ENCODE measurements at places on chromosomes 16 and 17.

DNA sequence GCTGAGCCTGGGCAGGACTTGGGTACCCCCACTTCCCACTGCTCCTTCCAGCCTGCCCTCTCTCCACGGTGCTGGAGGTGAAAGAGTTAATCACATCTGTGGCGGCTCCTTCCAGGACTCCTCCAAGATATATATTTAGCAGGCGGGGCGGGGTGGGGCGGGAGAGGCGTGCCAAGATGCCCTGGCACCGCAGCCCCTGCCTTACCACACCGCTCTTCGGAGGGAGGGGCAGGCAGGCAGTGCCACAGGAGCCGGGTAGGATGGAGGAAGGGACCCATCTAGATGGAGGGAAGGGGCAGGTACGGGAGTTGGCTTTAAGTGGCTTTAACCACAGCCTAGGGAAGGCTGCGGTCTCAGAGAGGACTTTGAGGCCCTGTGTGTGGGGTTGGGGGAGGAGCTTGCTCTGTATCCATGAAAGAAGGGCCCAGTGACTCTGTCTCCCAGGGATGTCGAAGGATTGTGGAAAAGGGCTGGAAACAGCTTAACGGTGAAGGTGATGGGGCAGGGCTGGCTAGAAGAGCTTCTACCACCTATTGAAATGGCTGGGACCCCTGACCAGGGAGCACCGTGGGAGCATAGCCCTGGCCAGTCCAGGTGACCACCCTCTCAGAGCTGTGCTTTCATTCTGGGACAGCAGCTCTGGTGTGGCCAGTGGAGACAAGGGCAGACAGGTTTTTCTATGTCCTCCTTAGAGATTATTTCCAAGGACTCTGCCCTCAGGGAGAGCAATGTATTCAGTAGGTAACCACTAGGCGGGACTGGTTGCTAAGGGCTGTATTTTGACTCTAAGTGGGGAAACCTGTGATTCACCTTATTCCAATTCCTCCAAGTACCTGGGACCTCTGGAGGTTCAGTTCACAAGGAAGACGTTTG lies 13.0 kb downstream of the GPR142 start:
- DNase-seq, result peak; percentile 75

DNA sequence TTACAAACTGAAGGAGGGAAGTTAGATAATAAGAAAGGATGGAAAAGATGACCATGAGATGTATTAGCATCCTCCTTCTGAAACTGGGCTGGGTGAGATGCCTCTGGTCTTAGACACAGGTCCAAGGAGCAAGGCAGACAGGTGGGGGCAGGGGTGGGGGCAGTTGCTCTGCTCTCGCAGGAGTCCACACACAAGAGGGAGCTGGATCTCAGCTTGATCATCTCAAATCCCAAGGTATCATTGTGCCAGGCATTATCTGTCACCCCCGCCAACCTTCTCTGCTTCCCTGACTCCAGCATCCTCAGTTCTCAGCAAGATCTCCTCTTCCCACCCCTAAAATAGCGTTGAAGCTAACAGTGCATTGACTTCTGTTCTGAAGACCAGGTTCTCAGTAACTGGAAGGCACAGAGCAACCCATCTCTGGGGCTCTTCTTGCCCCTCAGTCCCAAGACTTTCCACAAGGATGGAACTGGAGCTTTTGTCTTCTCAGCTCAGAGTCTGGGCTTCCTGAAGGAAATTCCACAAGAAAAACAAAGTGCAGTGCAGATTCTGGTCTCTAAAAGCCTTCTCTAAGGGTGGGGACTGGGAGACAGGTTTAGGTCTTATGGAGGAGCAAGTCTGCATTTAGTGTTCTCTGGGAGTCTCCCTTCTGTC lies 1.6 kb downstream of the FLOT2 start:
- no peak for DNase-seq

GRCh38 chr16:1330931-1331711 lies 2.3 kb upstream of the BAIAP3 start:
- DNase-seq, result no peak

GRCh38 chr16:25419681-25420080 lies 162.0 kb upstream of the ZKSCAN2 start:
- DNase-seq, result no peak

DNA sequence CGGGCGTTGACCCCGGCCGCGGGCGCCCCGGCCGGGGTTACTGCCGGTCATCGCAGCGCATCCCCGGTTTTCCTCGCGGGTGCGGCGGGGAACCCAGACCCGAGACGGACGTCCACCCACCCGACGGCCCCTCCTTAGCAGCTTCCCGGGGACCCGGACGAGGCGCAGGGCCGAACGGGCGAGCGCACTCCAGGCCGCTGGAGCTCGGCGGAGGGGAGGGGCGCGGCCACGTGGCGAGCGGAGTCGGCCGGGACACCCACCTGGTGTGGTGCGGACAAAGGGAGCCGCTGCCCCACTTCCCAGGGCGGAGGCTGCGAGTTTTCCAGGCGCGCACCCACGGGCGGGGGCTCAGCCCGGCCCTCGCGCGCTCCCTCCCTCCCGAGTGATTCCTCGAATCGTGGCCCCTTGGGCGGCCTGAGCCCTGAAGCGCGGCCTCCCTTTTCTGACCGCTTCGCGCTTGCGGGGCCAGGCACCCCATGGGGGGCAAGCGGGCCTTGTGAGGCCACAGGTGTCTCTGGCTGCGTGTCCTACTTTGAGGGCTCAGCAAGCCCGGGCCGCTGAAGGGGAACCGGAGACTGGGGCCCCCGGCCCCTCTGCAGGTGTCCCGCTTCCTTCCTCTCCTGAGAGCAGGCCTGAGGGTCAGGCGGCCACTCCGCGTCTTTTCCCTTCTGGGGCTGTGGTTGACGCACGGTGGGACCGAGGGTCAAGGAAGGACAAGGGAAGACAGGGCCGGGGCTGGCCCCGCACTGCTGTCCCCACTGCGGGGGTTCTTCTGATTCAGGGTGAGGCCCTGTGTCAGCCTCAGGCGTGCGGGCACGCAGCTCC lies 1.1 kb upstream of the FASN start:
- no peak for DNase-seq

GRCh38 chr17:3005696-3006095 lies 57.7 kb downstream of the OR1D5 start:
- no peak for DNase-seq

GRCh38 chr16:31274831-31275816 lies 15.3 kb downstream of the ITGAM start:
- DNase-seq, result no peak

- peak; percentile 12 for DNase-seq
Observed at GRCh38 chr17:78107976-78108725, 20.4 kb downstream of the TMC6 start.

- no peak for DNase-seq
Observed at GRCh38 chr17:60817192-60817591, 139.5 kb downstream of the BCAS3 start.

DNA sequence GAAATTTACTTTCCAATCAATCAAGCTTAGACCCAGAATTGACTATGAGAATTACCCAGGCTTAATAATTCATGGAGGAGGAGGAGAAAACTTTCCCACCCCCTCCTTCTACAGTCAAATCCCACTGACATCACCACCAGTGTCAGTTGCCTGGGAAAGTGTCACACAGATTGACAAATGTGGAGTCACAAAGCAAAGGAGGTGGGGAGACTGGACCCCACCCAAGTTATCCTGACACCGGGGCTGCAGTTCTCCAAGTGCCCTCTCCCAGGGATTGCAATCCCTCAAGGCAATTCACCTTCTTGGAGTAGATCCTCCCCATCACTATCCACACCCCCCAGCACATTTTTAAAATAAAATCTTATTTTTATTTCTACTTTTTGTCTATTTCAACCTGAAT lies 100.2 kb upstream of the CDH11 start:
- DNase-seq, result no peak

- no peak for DNase-seq
Observed at GRCh38 chr17:64783556-64784352, 121.6 kb upstream of the SMURF2 start.

DNA sequence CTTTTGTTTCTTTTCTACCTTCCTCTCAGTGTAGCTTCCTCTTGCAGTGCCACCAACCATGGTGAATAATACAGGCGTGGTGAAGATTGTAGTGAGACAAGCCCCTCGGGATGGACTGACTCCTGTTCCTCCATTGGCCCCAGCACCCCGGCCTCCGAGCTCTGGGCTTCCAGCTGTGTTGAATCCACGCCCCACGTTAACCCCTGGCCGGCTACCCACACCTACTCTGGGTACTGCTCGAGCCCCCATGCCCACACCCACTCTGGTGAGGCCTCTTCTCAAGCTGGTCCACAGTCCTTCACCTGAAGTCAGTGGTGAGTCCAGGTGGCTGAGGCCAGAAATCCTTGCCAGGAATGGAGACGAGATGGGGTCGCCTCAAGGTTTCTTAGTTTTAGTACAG lies 23.9 kb downstream of the SRCAP start:
- DNase-seq, result no peak

DNA sequence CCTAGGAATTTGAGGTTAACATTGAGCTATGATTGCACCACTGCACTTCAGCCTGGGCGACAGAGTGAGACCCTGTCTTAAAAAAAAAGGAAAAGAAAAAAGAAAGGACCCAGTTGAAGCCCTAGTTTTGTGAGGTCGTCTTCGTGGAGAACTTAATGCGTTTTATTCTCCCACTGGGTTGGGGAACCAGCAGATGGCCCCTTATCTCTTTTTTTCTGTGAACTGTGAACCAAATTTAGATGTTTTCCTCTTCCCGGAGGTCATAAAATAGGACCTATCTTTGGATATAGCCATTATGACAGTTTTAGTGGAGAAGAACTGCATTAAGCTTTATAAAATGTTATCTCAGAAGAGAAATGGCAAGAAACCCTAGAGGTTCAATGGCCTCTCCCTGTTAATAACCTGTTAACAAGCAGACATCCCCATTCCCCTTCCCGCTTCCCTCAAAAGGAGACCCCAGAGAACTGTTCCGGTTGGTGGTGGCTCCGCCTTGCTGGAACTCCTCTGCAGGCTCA lies 23.5 kb downstream of the KIAA0513 start:
- DNase-seq, result no peak

GRCh38 chr17:11239379-11239970 lies 1.5 kb upstream of the SHISA6 start:
- DNase-seq, result no peak

GRCh38 chr16:21608639-21609328 lies 9.4 kb downstream of the METTL9 start:
- DNase-seq, result peak; percentile 19

GRCh38 chr17:2025220-2025621 lies at the start of gene RTN4RL1:
Gene RTN4RL1 (minus strand): TSS chr17:2025334. CDS start chr17:2024865, 469 bp downstream.
- peak; percentile 75 for DNase-seq

GRCh38 chr16:10995565-10995964 lies 51.2 kb downstream of the CLEC16A start:
- no peak for DNase-seq

DNA sequence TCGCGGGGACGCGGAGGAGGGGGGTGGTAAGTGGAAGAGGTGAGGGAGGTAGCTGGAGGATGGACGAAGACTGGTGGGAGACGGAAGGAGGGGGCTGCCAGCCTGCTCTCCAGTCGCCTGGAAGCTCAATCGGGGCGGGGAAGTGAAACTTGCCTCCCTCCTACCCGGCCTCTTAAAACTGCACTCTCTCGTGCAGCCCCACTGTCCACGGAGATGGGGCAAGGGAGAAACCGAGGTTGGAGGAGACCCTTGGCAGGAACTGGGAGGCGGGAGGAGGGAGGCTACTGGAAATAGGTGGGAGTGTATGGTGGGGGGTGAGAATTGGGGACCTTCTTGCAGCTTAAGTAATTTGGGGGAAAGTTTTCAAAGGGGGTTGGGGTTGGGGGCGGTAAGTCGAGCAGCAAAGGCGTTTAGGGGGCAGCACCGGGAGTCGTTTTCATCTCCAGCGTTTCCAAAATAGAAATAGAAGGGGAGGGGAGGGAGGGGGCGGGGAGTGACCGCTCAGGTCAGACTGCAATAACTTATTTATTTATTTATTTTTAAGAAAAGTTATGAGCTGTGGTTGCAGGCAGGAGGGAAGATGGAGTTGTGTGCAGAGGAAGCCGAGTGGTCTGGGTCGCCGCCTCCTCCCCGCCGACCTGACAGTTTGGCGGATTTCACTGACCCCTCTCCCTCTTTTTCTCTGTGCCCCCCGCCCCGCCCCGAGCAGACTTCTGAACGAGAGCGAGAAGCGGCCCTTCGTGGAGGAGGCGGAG lies 1.4 kb downstream of the SOX9 start:
- DNase-seq, result no peak

- DNase-seq, result no peak
Observed at GRCh38 chr16:26316683-26317464, 625.1 kb downstream of the HS3ST4 start.

DNA sequence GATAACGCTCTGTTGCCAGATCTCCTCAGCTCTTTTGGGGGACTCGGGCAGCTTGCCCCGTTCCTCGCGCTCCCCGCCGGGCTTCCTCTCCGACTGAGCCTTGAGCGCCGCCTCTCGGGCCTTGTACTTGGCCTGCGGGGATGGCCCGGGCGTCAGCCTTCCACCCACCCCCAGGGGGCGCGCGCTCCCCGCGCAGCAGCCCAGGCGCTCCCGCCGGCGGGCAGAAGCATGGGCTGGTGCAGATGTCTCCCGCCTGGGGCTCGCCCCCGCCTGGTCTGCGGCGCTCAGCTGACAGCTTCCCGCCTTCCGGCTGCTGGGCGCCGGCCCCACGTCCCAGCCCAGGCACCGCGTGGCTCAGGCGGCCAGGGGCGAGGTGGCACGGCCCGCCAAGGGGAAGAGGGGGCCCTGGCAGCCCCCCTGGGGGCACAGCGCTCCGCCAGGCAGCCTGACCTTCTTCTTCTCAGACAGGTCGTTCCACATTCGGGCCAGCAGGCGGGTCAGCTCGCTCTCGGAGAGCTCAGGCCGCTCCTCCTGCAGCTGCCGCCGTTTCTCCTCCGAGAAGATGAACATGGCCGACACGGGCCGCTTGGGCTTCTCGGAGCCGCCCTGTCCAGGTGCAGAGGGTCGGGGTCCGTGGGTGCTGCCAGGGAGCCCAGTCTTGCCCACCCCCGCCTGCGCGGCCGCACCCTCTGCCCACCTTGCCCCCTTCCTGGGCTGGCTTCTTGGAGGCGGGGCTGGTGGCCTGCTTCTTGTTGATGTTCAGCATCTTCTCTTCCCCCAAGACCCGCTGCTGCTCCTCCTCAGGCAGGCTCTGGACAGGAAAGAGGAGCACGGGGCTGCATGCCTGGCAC lies 8.9 kb downstream of the UBTF start:
- peak; percentile 89 for DNase-seq

DNA sequence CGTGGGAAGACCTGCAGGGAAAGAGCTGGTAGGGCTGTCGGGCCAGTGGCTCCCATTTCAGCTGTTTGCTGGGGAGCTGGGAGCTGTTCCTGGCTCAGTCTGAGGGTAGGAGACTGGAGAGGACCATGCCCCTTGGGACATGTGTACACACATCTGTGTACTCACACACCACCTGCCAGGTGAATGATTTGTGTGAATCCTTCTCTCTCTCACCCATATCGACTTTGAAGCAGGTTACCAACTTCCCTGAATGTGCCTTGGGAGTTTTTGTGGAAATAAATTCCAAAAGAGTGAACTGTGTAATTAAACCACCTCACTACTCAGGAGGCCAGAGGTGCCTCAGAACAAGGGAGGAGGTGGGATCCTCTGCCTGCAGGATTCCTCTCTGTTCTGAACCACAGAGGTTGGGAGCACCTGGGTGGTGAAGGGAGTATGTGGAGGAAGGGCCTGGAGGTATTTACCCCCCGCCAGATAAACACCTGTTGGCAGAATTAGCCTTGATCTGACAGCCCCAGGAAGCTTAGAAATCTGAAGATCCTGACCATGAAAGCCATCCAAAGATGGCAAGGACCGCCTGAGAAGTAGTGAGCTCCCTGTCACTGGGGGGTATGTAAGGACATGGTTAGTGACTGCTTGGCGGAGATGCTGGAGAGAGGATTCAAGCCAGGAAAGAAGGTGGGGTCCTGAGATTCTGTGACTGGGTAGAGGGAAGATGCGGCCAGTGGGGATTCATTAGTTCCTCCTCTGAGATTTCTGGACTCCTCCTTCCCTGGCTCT lies 3.3 kb downstream of the ABCC3 start:
- no peak for DNase-seq

GRCh38 chr16:84178146-84178765 lies 8.6 kb downstream of the TAF1C start:
- no peak for DNase-seq

- DNase-seq, result no peak
Observed at GRCh38 chr17:54982399-54982798, 13.8 kb downstream of the STXBP4 start.

All from right hindlimb (tissue), 1 donor.